ENCODE measurements at places on chromosomes 5 and 9. TPM values are rescaled to one million over a fixed set of nuclear protein-coding genes. Genes with fewer than 3 reads are reported as not detected.

DOK3 gene
- total RNA-seq, result 12.0 TPM

AIF1L gene
- total RNA-seq, result 16.2 TPM

- DNase-seq, result no peak
Observed at GRCh38 chr5:161030229-161030628, 178.2 kb upstream of the ATP10B start.

GRCh38 chr5:149298163-149298562 lies 26.5 kb downstream of the AFAP1L1 start:
- no peak for DNase-seq

GRCh38 chr5:107502676-107503060 lies 168.1 kb downstream of the EFNA5 start:
- DNase-seq, result no peak

Measured in vagina (tissue), 2 donors.